ENCODE measurements at places on chromosomes 7 and 10. TPM values are rescaled to one million over a fixed set of nuclear protein-coding genes. Genes with fewer than 3 reads are reported as not detected.

RET gene
- total RNA-seq, result under 0.01 TPM

PVRIG gene
- not detected for total RNA-seq

ZPBP gene
- total RNA-seq, result not detected

CAMK2B gene
- 0.98 TPM for total RNA-seq

SUN3 gene
- total RNA-seq, result not detected

OPN4 gene
- total RNA-seq, result not detected

LIPF gene
- not detected for total RNA-seq

BLNK gene
- not detected for total RNA-seq

IDI2 gene
- total RNA-seq, result under 0.01 TPM

Data from subcutaneous preadipocyte (primary cell).